Aorta (tissue), 5 donors: ENCODE measurements at places on chromosomes 12 and 14. TPM values are rescaled to one million over a fixed set of nuclear protein-coding genes. Genes with fewer than 3 reads are reported as not detected.

The DBX2 gene
- 0.19 TPM for total RNA-seq

The KCNH3 gene
- total RNA-seq, result 0.10 TPM

The HRK gene
- total RNA-seq, result 0.06 TPM

The STAB2 gene
- 0.21 TPM for total RNA-seq

The LMO3 gene
- total RNA-seq, result 26.8 TPM

The ZDHHC17 gene
- total RNA-seq, result 47.1 TPM

The EIF2S3B gene
- 0.45 TPM for total RNA-seq

The ZNF385A gene
- total RNA-seq, result 22.2 TPM

The LTB4R2 gene
- total RNA-seq, result 3.7 TPM

The ERH gene
- total RNA-seq, result 100 TPM

The TOGARAM1 gene
- total RNA-seq, result 21.4 TPM

The RNASE3 gene
- not detected for total RNA-seq

The MSI1 gene
- 1.3 TPM for total RNA-seq

DNA sequence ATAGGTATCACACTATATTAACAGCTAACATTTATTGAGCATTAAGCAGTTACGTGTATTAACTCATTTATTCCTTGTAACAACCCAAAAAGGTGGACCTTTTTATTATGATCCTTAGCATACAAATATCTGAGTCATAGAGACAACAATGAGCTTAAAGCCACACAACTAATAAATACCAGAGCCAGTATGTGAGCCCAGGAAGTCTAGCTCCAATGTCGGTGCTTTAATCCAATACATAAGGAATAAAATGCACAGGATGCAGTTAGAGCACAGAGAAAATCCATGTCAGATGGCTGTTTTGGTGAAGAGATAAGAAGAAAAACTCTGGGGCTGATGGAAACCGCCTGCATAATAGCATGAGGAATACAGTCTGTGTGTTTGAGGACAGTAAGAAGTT lies 888.6 kb downstream of the TMTC2 start:
- no peak for DNase-seq

- DNase-seq, result no peak
Observed at GRCh38 chr14:84856751-84857534, 673.0 kb upstream of the FLRT2 start.

DNA sequence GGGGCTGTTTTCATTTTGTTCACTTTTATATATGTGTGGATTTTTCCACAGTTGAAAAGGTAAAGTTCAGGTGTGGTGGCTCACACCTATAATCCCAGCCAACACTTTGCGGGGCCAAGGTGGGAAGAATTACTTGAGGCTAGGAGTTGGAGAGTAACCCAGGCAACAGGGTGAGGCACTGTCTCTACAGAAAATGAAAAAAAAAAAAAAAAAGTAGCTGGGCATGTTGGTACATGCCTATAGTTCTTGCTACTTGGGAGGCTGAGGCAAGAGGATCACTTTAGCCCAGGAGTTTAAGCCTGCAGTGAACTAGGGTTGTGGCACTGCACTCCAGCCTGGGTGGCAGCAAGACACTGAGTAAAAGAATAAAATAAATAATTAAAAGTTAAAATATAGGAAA lies 326.5 kb downstream of the NAV3 start:
- no peak for DNase-seq

DNA sequence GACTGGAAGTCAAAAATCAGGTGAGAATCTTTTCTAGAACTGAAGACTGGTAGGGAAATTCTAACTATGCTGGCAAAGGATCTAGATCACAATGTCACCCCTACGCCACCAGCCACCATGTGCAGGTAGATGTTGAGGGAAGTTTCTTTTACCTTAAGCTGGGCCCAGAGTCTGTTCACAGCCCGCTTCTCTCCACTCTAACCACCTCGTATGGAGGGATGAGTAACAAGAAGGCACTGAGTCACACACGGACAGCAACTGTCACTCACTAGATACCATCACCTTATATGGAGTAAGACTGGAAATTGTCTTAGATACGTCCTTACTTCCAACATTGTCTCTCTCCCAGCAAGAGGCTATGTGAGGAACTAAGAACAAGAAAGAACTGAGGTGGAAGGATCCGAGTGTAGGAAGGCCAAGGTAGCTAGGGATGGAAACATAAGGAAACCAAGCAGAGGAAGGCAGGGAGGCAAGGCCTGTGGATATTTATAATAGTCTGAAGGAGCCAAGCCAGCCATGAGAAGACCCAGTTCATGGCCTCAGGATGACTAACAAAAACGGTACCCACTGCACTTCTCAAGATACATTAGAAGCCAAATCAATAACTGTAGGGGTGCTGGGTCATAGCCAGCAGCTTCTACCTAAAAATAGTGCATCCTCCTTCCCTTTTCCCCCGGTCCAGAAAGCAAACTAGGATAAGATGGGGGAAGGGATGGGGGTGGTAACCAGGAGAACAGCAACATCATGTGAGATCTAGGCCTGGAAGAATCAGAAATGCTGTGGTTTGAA lies 15.5 kb downstream of the REM2 start:
- no peak for DNase-seq

- no peak for DNase-seq
Observed at GRCh38 chr12:93116632-93117031, 187.5 kb upstream of the EEA1 start.

DNA sequence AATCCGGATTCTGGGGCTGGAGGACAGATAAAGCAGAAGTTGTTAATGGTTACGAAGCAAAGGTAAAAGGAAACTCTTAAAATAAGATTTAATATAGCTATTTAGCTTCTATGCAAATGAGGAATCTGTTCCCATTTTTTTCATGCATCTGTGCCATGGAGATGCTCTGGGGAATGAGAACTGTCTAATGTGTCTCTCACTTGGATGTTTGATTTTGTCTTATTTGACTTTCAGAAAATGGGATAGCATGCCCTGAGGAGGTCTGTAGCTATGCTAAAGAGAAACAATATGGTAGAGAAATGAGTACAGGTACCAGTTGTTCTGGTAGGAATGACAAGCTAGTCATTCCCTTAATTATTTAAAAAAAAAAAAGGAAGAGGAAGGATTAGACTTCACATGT lies 24.3 kb downstream of the C12orf76 start:
- DNase-seq, result no peak

DNA sequence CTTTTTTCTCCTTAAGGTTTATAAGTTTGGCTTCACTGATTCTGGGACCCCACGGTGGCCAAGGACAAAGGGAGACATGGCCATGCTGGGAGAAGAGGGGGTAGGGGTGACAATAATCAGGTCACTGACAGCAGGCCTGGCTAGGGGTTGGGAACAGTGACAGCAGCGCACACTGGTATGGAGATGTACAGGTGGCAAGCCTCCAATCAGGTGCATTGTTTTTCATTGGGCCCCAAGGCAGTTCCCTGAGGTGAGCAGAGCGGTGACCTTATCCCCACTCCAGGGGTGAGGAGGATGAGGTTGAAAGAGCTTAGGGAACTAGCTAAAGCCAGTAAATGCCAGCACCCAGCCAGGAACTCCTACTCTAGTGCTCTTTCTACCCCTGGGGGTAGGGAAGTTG lies 1.4 kb downstream of the SYNDIG1L start:
- no peak for DNase-seq

GRCh38 chr12:97322388-97322787 lies 140.2 kb upstream of the RMST start:
- DNase-seq, result no peak

DNA sequence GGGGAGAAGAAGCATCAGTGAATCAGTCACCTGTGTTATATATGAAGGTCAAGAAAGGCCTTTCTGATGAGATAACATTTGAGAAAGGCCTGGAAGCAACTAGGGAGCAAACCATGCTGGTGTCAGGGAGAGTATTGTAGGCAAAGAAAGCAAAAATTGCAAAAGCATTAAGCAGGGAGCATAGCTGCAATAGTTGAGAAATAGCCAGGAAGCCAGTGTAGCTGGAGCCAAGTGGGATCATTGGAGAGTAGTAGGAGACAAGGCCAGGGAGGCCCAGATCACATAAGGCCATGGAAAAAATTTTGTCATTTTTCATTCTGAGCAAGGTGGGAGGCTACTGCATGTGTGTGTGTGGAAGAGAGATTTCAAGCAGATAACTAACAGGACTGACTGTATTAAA lies 18.8 kb upstream of the MAGOHB start:
- no peak for DNase-seq

DNA sequence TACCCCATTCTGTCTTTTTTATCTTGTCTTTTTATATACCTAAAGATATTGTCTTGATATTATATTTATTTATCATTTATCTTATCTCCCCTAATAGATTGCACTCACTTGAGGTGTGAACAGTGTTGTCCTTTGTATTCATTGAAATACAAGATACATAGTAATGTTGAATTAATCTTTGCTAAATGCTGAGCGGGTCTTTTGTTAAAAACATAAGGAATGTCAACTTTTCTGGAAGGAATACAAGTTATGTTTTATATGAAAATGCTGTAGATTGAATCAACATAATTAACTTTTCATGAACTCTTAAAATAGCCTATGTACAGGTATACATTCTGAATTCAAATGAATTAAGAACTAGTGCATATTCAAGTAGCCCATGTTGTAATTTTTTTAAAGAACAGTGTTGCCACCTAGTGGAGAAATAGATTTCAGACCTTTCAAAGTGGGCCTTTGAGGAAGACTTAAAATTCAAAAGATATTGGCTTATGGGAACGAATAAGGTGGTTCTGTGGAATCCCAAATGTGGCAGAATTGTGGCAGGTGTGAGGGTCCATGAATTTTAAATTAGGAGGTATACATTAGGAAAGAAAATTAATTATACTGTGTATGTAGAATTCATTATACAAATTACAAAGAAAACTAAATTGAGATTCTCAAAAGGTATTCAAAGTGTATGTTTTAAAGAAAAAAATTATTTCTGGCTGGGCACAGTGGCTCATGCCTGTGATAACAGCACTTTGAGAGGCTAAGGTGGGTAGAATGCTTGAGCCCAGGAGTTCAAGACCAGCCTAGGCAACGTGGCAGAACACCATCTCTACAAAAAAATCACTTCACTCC lies 19.1 kb downstream of the BBOF1 start:
- DNase-seq, result no peak

DNA sequence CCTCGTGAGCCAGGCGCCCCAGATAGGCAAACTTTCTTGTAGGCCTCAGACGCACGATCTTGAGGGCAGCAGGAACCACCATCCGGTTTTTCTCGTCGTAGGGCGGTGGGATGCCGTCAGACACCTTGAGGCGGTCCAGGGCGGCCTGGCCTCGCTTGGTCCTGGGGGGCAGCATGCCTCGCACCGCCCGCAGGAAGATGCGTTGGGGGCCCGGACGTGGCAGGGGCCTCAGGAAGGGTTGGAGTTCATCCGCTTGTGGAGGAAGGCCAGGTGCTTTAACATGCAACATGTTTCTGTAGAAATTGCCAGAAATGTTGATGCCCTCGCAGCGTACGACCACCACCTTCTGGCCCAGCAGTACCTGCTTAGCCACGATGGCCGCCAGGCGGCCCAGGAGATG lies 5.5 kb upstream of the TSPAN9 start:
- no peak for DNase-seq

GRCh38 chr12:80580254-80580653 lies 127.2 kb upstream of the MYF6 start:
- no peak for DNase-seq

GRCh38 chr12:69000540-69001243 lies 67.7 kb upstream of the CPM start:
- no peak for DNase-seq

- DNase-seq, result no peak
Observed at GRCh38 chr14:86203843-86204242, 673.9 kb downstream of the FLRT2 start.
